ENCODE measurements at places on chromosomes 2 and 18. TPM values are rescaled to one million over a fixed set of nuclear protein-coding genes. Genes with fewer than 3 reads are reported as not detected.

The GMPPA gene
- total RNA-seq: 51.9 TPM

The DCDC2C gene
- not detected for total RNA-seq

The LYPD6B gene
- 1.6 TPM for total RNA-seq

- H3K4me3 ChIP-seq: no peak overlapping the region
- peaks cover 7% of the 10 kb centered on the region for H3K27me3 ChIP-seq
- H3K36me3 ChIP-seq: no peaks in the 10 kb centered on the region
- no peak overlapping the region for H3K27ac ChIP-seq
- peaks cover 16% of the 10 kb centered on the region for H3K4me1 ChIP-seq
- peak; percentile 70 for DNase-seq
Observed at GRCh38 chr18:59096098-59096789, 43.4 kb upstream of the SEC11C start.

- H3K4me3 ChIP-seq: no peak overlapping the region
- DNase-seq: no peak
- H3K36me3 ChIP-seq: peaks cover 3% of the 10 kb centered on the region
Observed at GRCh38 chr2:24477229-24477628, 13.8 kb upstream of the NCOA1 start.

DNA sequence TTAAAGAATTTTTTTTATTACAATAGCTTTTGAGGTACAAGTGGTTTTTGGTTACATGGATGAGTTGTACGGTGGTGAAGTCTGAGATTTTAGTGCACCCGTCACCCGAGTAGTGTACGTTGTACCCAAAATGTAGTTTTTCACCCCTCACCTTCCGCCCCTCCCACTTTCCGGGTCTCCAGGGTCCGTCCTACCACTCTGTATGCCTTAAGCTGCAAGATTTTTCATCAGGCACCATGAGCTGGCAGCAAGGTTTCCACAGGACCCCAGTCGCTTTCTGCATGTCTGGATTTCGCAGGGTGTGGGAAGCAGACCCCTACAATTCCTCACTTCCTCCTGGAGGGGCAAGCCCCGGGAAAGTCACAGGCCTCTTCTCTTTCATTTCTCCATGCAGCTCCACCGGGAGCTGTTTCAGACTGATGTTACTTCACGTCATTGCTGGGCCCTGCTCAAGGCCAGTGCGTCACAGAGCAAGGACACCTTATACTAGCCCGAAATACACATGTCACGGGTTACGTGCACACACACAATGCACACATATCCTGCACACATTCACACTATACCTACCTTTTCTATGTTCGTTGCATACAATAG is 179.1 kb downstream of the ZFP36L2 start:
- DNase-seq: no peak
- H3K36me3 ChIP-seq: no peaks in the 10 kb centered on the region

DNA sequence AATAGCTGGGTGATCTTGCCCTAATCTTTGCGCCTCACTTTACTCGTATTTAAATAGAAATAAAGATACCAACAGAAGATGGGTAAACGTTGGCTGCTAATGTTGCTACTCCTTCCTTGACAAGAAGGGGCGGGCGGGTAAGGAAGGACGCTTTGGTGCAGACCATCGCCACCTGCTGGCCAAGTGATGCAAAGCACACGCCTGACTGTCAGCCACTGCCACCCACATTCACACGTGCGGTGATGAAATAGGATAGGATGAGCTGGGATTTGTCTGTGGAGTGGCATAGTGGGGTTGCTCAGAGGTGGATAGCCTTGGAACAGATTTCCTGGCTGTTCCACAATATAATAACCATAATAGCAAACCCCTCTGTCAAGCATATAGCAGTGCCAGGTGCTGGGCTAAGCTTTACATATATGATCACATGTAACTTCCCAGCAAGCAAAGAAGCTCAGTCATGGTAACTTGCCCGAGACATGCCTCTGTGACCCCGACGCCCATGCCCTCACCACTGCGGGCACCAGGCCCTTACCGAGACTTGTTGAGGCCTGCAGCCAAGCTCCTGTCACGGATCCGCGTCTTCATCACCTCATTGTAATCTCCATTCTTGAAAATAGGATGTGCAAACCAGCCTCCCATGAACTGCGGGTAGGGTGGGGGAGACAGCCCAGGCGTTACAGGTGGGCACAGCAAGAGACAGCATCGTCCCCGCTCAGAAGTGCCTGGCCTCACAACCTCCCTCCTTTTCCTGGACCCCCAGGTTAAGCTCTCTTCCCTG is 39.3 kb downstream of the LCT start:
- H3K27ac ChIP-seq: no peak overlapping the region
- H3K36me3 ChIP-seq: peaks cover 25% of the 10 kb centered on the region
- DNase-seq: peak; percentile 84
- no peaks in the 10 kb centered on the region for H3K27me3 ChIP-seq
- no peak overlapping the region for H3K4me3 ChIP-seq

DNA sequence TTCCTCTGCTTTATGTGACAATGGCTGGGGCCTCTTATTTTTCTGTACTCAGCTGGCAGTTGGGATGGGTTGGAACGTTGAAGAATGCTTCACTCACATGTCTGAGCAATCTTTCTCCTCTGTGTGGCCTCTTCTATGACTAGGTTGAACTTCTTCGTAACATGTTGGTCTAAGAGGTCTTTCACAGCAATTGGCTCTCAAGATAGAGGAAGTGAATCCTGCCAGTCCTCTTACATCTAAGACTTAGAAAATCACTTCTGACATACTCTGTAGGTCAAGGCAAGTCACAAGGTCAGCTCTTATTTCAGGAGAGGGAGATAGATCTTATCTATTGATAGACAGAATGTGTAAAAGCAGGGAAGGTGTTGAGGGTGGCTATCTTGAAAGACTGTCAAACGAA is 174.1 kb downstream of the NYAP2 start:
- H3K27me3 ChIP-seq: peaks cover 2% of the 10 kb centered on the region
- no peak overlapping the region for H3K27ac ChIP-seq
- no peak for DNase-seq
- H3K4me1 ChIP-seq: peaks cover 7% of the 10 kb centered on the region
- peaks cover 16% of the 10 kb centered on the region for H3K36me3 ChIP-seq

- H3K4me3 ChIP-seq: no peak overlapping the region
- H3K36me3 ChIP-seq: peaks cover 18% of the 10 kb centered on the region
- no peak overlapping the region for H3K27ac ChIP-seq
- H3K27me3 ChIP-seq: no peaks in the 10 kb centered on the region
- DNase-seq: no peak
Observed at GRCh38 chr2:226652983-226653765, 146.4 kb downstream of the IRS1 start.

GRCh38 chr2:632471-632870 is 44.7 kb downstream of the TMEM18 start:
- H3K27ac ChIP-seq: no peak overlapping the region
- H3K4me3 ChIP-seq: no peak overlapping the region
- H3K36me3 ChIP-seq: no peaks in the 10 kb centered on the region

DNA sequence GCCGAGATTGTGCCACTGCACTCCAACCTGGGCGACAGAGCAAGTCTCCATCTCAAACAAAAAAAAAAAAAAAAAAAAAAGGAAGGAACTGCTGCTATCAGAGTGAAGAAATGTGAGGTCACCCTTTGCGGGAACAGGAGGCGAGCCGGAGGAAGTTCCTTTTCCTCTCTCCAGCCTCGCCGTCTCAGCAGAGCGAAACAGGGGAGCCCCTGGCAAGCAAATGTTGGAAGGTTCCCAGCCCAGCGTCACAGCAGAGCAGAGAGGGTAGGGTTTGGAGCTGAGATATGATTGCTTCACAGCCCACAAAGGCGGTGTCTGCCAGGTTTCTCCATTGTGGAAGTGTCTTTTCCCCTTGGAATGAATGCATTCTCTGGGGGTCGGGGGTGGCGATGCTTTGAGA is 28.5 kb downstream of the SLC20A1 start:
- H3K27me3 ChIP-seq: peaks cover 18% of the 10 kb centered on the region
- H3K4me3 ChIP-seq: no peak overlapping the region
- H3K27ac ChIP-seq: no peak overlapping the region
- H3K4me1 ChIP-seq: peaks cover 7% of the 10 kb centered on the region

DNA sequence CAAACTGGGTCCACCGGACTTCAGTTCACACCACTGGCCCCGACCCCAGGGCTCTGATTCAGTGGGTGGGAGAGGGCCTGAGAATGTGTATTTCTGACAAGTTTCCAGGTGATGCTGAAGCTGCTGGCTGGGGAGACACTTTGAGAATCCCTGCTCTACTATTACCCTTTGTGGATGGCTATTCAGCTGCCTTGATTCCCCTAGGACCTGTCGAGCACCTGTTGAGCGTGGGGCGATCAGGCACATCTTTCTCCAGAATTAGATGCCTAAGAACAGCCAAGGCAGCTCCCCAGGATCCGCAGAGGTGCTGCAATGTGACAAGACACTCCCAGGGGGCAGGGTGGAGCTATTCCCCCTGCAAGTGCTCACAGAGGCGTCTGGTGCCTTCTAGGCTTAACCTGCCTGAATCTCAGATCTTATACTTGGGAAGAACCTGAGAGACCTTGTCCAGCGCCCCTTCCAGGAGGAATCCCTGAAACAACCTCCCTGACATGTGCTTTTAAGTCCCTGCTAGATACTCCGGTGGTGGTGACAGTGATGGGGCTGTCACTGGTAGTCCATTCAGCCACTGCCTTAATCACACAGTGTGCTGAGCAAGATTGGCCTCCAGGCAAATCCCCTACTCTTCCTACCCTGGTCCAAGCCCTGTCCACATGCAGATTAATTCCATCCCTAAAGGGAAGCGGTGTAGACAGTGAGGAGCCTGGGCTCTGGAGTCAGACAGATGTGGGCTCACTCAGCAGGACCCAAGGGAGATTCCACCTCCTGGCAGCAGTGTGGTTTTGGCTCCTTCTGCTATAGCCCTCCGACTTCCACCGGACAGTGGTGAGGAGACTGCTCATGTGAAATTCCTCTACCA is 43.4 kb upstream of the OTOF start:
- H3K27ac ChIP-seq: no peak overlapping the region
- no peaks in the 10 kb centered on the region for H3K4me1 ChIP-seq
- no peaks in the 10 kb centered on the region for H3K36me3 ChIP-seq
- no peak overlapping the region for H3K4me3 ChIP-seq

- no peak for DNase-seq
- H3K4me1 ChIP-seq: peaks cover 14% of the 10 kb centered on the region
- H3K27ac ChIP-seq: 0 out of 2 replicates have a peak overlapping the region, but pooled peaks have one; percentile 18
- H3K4me3 ChIP-seq: no peak overlapping the region
- H3K36me3 ChIP-seq: no peaks in the 10 kb centered on the region
- no peaks in the 10 kb centered on the region for H3K27me3 ChIP-seq
Observed at GRCh38 chr2:215454519-215455246, 18.8 kb upstream of the FN1 start.

DNA sequence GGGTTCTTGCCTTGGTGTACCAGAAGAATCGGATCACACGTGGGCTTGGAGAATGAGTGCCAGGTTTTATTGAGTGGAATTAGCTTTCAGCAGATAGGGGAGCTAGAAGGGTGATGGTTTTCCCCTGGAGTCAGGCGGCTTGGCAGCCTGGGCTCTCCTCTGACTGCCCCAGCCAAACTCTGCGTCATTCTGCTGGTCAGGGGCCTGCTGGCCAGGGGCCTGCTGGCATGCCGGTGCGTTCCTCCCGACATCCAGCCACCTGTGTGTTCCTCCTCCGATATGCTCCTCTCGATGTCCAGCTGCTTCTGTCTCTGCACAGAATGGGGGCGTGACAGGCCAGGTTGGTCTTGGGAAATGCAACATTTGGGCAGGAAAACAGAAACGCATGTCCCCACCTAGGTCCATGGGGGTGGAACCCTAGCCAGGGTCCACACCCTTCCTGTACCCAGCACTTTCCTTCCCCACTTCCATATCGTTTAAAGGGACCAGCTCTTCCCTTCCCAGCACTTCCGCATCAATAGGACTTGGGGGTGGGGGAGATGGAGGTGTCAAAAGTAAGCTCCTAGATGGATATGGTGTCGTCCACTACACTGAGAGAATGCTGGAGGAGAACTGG is 85.3 kb downstream of the VWA3B start:
- H3K27me3 ChIP-seq: peaks cover 3% of the 10 kb centered on the region
- H3K27ac ChIP-seq: no peak overlapping the region
- DNase-seq: no peak
- peaks cover 14% of the 10 kb centered on the region for H3K4me1 ChIP-seq
- H3K4me3 ChIP-seq: no peak overlapping the region
- H3K36me3 ChIP-seq: no peaks in the 10 kb centered on the region

- no peak overlapping the region for H3K4me3 ChIP-seq
- no peaks in the 10 kb centered on the region for H3K36me3 ChIP-seq
- no peak for DNase-seq
- no peak overlapping the region for H3K27ac ChIP-seq
Observed at GRCh38 chr2:64722291-64723044, 68.8 kb upstream of the SERTAD2 start.

DNA sequence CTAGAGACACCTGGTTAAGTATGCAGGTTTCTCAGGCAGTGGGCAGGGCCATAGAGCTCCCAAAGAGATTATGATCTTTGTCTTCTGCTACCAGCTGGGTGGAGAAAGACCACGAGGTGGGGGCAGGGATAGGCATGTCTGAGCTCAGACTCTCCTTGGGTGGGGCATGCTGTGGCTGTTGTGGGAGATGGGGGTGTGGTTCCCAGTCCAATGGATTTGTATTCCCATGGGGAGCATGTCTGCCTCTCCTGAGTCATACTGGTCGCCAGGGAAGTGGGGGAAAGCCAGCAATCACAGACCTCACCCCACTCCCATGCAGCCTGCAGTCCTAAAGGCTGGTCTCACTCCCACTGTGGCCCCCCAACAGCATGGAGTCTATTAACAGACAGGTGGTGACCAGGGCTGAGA is 31.4 kb upstream of the RHOB start:
- H3K4me3 ChIP-seq: no peak overlapping the region
- H3K36me3 ChIP-seq: no peaks in the 10 kb centered on the region
- H3K4me1 ChIP-seq: 0 out of 2 replicates have a peak, but pooled peaks cover 6% of the 10 kb centered on the region
- no peaks in the 10 kb centered on the region for H3K27me3 ChIP-seq
- no peak for DNase-seq

- H3K4me1 ChIP-seq: 0 out of 2 replicates have a peak, but pooled peaks cover 6% of the 10 kb centered on the region
- H3K36me3 ChIP-seq: peaks cover 2% of the 10 kb centered on the region
- no peak for DNase-seq
- peaks cover 11% of the 10 kb centered on the region for H3K27me3 ChIP-seq
- H3K27ac ChIP-seq: no peak overlapping the region
Observed at GRCh38 chr2:175187378-175187777, 5.9 kb upstream of the ATP5MC3 start.

GRCh38 chr2:42838133-42838532 is 45.8 kb upstream of the HAAO start:
- DNase-seq: no peak
- no peaks in the 10 kb centered on the region for H3K27me3 ChIP-seq
- H3K4me3 ChIP-seq: no peak overlapping the region
- no peak overlapping the region for H3K27ac ChIP-seq

GRCh38 chr18:12885500-12885899 is 1.5 kb upstream of the PTPN2 start:
- H3K27ac ChIP-seq: peak overlapping the region; percentile 84
- 0 out of 2 replicates have a peak, but pooled peaks cover 2% of the 10 kb centered on the region for H3K36me3 ChIP-seq
- H3K4me3 ChIP-seq: peak overlapping the region; percentile 86
- no peak for DNase-seq

- H3K4me3 ChIP-seq: no peak overlapping the region
- no peak overlapping the region for H3K27ac ChIP-seq
- H3K27me3 ChIP-seq: no peaks in the 10 kb centered on the region
- peaks cover 17% of the 10 kb centered on the region for H3K36me3 ChIP-seq
Observed at GRCh38 chr18:79197531-79197930, 128.3 kb downstream of the ATP9B start.

DNA sequence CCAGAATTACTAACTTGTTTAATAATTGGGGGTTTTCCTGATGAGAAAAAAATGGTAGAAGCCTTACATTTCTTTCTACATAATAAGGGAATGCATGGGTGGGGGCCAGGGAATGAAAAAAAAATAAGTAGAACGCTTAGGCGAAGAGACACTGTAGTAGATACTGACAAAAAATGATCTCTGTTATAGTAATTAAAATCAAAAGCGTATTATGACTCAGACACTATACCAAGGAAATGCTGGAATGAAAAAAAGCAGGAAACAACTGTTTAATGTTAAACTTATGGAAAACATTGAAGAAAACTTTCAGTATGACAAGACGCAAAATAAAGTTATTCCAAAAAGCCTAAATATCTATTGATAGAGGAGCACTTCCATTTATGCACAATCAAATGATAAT is 42.9 kb downstream of the PRPF40A start:
- H3K27me3 ChIP-seq: no peaks in the 10 kb centered on the region
- DNase-seq: no peak
- peaks cover 75% of the 10 kb centered on the region for H3K36me3 ChIP-seq
- H3K27ac ChIP-seq: no peak overlapping the region
